ENCODE measurements at places on chromosomes 1 and 21.

GRCh38 chr1:15355968-15356625, 53.6 kb upstream of the EFHD2 start:
- no peak for DNase-seq

- no peak for DNase-seq
Observed at GRCh38 chr1:103074224-103074623, 34.1 kb downstream of the COL11A1 start.

DNA sequence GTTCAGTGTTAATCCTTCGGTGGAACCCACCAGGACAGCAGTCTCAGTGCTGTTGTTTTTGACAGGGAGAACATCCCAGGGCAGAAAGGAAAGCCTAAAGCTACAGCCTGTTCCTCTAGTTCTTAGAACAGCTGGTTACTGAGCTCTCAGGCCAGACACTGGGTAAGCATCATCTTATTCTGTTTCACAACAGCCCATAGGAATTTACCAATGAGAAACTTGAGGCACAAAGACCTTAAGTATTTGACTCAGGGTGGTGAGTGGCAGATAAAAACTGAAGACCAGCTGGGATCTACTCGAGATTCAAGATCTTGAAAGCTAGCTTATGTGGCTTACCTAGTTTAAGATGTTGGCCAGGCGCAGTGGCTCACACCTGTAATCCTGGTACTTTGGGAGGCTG, 9.4 kb upstream of the NEK2 start:
- no peak for DNase-seq

DNA sequence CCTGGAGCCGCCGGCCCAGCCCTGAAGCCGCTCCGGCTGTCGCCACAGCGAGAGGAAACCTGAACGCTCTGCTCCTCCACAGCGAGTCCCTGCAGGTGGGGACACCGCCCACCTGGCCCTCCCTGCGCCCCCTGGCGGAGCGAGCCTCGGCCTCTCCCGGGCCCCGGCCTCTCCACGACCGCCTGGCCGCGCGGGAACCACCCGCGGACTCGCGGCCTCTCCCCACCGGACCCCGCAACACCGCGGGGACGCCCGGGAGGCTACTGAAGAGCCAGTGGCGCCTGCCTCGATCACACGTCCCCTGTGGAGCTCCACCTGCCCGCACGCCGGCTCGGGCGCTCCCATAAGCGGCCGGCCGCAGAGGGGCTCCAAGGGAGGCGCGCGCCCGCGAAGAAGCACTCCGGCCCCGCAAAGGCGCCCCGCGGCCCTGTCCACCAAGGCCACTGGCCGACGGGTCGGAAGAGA, 109.6 kb downstream of the KCNN3 start:
- no peak for DNase-seq

DNA sequence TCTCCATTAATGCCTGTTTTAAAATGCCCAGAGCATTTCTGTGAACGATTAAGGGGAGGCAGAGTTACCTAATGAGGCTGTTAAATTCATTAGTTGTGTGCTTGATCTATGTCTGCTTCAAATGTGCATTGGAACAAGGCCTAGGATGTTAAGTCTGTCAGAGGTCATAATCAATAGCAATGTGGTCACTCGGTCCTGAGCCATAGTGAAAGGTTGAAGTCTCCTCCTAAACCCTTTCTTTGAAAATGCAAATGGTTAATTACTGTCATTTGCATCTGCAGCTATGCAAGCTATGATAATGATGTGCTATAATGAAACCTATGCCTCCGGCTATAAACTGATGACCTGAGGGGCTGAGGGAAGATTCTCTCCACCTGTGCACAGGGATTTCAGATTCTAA, 114.2 kb upstream of the NR5A2 start:
- DNase-seq = no peak

- DNase-seq = no peak
Observed at GRCh38 chr1:65418522-65419185, 1.8 kb upstream of the LEPR start.
